RWPE1 (cell line): ENCODE measurements at places on chromosomes 6 and 20.

DNA sequence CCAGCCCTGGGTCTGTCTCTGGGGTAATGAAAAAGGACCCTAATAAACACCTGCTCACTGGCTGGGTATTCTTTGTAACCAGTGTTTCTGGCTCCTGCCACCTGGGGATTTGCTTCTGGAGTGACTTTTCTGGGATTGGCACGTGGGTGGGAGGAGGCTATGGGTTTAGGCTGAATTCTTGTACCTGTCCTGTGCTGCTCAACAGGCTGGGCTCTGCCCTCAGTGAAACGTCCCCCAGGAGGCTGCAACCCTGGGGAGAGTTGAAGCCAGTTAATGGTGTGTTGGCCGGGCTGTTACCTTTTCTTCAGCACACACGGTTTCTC, 6.8 kb downstream of the NPBWR2 start:
- no peak for DNase-seq

DNA sequence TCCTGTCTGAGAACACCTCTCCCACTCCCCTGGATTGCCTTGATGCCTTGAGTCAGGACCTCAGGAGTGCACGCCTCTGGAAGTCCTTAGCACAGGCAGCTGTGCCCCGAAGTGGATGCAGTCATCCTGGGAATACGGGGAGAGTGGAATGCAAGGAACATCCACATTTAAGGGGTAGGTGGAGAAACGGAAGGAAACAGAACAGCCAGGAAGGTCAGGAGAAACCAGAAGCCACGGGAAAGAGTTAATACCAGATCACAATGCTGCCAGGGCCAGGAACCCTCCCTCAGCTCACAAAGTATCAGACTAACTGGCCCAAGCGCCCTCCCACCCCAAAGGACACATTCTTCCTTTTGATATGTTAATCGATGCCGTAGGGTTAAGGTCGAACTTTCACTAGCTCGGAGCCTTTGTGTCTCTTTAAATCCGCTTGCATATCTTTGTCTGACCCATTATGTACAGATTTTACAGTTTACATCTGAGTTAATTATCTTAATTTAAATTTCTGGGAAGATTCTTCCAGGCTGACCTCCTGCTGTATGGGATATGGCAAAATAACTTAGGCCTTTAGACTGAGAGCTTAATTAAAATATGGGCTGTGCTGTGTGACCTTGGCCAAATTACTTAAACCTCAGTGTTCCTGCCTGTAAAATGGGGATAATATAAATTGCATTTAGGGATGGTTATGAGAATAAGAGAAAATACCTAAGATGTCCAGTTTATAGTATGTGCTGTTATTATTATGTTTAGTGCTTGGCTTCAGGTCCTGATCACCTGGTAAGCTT, 24.0 kb upstream of the CCND3 start:
- no peak for DNase-seq

DNA sequence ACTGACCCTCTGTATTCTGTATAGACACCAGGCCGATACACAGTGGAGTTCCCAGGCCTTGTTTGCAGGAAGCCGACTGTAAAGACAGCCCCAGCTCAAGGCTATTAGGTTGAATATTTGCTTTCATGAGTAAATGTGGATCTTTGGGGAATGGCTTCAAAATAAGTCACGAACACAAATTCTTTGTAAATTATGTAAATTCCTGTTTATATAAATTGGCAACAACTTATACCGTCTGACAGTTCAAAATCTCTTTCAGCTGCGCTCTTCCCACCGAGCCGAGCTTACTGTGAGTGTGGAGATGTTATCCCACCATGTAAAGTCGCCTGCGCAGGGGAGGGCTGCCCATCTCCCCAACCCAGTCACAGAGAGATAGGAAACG, 24.7 kb downstream of the EDN3 start:
- DNase-seq: no peak

GRCh38 chr6:81792826-81793225, 40.3 kb upstream of the TENT5A start:
- DNase-seq: no peak

GRCh38 chr6:74607468-74607867, 598.4 kb downstream of the COL12A1 start:
- no peak for DNase-seq

DNA sequence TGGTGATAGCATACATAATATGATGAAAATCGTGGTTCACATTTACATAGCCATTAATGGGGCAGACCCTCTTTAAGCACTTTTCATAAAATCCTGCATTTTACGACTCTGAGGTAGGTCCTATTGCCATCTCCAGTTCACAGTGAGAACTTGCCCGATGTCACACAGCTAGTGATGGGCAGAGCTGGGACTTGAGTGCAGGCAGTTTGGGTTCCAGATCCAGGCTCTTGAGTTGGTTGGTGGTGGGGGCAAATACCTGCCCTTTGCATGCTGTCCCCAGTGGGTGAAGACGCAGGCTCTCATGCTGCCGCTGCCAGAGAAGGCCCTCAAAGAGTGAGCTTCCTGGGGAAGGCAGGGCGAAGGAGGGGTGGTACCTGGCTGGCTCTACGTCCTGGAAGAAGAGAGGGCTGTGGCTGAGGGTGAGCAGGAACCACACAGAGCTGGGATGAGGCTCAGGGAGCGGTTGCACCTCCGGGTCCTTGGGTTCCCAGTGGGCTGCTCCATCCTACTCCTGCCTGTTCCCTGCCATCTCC, 6.1 kb upstream of the BAK1 start:
- no peak for DNase-seq

DNA sequence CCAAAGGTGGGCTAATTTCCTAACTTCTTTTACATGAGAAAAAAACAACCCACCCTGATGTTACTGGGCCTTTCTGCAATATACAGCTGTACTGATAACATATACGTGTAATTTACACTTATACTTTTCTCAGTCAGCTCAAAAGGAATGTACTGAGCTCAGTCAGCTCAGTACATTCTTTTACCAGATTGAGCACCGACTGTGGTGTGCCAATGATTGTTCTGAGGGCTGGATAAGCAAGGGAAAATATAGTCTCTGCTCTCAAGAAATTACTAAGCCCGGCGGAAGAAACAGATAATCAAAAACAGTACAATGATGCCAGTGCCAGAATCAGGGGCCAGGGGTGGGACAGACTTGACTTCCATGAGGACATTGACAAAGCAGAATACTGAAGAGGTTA, 10.0 kb upstream of the BLOC1S5 start:
- DNase-seq: no peak

DNA sequence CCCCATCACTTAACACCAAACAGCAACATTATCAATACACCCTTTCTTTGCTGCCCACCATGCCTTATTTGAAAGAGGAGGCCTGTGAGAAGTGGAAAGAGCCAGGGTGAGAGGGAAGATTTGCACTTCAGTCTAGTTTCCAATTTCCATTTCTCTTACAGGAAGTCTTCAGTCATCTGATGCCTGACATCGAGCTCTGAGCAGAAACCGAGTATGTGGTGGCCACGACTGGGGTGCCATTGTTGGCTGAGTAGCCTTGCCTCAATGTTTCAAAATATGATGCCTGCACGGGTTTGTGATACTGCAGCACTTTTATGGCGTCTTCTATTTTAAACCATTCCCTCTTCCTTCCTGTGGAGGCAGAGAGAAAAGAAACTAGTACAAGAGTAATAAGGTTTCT, 39.8 kb upstream of the SMIM29 start:
- DNase-seq: no peak

DNA sequence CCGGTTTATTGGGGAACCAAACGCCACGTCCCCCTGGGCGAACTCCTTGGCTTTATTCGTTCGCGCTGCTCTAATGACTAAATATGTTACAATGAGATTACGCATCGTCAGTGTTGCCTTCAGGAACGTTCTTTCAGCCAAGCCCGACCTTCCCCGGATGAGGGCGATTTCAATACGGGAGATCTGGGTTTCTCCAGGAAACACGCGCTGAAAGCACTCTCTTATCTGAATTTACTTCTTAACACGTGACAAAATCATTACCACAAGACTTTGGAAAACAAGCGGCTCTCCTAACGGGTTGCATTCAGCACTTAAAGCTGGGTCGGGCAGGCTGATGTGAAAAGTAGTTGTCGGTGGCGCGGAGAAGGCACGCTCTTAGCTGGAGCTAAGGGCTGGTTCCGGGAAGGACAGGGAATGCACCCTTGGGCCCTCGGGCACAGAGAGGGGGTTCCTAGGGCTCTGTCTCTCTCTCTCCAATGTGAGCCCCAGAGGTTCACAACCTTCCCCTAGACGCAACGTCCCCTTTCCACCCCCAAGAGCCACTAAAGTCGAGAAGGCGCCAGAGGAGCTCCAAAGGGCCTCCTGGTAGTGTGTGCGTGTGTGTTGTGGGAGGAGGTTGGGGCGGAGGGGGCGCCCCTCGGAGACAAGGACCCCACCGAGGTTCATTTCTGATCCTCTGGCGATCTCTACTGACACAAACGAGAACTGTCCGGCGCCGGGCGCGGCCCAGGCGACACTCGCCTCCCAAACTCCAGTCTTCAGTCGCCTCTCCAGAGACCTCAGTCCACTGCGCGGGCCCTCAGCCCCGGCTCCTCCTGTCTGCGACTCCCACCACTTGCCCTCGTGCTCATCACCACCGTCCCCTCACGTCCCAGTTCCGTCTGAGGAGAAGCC, 7.1 kb upstream of the NKX2-2 start:
- no peak for DNase-seq

DNA sequence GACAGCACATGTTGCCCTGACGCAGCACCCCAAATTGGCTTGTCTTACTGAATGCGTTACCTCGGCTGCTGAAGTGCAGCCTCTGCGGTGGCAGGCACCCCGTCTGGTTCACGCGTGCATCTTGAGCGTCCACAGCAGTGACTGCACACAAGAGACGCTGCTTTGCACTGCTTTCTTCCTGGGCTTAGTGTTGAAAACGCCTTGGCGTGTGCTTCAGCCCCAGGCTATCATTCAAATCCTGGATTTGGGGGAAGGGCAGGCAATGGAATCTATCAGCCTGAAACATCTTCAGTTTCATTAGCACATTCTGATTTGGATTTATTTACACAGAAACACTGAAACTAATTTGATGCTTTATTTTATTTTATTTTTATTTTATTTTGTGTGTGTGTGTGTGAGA, 342.7 kb downstream of the SMOC2 start:
- DNase-seq: no peak

DNA sequence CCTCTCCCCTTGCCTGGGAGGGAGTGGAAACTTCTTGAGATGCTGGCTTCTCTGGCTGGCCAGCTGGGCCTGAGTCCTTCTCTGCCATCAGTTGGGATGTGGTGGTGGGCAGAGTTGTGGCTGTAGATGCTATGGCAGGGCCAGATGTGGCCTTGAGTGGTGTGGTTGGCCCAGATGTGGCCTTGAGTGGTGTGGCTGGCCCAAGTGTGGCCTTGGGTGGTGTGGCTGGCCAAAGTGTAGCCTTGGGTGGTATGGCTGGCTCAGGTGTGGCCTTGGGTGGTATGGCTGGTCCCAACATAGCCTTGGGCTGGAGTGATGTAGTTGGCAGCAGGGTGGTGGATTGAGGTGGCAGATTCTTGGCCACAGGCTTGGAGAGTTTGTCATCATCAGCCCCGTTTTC, 36.7 kb downstream of the C6orf132 start:
- DNase-seq: no peak

- DNase-seq: peak; percentile 84
These were observed 1.1 kb downstream of the TPX2 start for GRCh38 chr20:31740208-31740607.

GRCh38 chr20:59064214-59064722, 21.7 kb upstream of the PRELID3B start:
- DNase-seq: no peak

DNA sequence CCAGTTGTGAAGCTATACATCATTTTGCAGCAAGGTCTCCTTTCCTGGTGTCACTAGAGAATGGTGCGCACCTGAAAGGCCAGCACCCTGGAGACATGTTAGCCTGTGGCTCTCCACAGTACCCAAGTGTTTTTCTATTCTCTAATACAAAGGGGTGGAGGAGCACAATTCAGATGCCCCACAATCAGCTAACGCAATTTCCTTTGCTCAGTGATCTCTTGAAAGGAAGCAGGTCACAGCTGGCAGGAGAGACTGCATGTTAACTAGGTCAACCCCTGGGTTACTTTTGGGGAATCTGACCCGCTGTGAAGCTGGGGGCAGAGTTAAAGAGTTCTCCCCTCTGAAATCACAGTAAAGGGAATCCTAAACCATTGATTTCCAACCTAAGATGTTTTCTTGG, 92.5 kb downstream of the B3GAT2 start:
- DNase-seq: no peak

- DNase-seq: no peak
These were observed 185.6 kb downstream of the ATXN1 start for GRCh38 chr6:16575655-16576054.

DNA sequence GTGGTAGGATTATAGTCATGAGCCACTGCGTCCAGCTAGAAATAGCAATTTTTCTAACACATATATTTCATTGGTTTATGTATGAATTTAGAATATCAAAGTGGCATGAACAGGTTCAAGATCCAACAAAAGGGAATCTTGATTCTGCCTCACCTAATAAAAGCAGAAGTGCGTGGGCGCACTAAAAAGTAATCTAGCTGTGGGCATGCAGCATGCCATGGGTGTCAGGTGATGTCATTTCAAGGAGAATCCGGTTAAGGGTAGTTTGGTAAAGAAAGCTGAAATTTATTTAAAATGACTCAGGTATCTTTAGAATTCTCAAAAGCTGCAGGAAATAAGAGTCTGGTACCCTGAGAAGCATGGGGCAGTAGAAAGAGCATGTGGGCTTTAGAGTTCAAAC, 17.6 kb downstream of the LRRN4 start:
- DNase-seq: no peak

DNA sequence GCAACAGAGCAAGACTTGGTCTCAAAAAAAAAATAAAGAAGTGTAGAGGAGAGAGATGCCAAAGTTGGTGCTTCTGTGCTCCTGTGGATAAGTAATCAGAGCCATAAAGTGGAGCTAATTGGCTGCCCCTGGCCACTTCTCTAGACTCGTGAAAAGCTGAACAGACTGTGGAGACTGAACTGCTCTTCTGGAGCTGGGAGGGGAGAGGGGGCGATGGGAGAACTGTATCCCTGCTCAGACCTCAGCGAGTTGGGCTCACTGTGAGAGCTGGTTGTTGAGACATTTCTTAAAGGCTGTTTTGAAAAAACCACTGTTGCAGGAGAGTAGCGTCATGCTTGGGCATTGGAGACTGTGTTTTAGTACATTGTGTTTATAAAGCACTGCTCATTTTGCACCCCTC, 125.7 kb downstream of the TCP11 start:
- DNase-seq: no peak

DNA sequence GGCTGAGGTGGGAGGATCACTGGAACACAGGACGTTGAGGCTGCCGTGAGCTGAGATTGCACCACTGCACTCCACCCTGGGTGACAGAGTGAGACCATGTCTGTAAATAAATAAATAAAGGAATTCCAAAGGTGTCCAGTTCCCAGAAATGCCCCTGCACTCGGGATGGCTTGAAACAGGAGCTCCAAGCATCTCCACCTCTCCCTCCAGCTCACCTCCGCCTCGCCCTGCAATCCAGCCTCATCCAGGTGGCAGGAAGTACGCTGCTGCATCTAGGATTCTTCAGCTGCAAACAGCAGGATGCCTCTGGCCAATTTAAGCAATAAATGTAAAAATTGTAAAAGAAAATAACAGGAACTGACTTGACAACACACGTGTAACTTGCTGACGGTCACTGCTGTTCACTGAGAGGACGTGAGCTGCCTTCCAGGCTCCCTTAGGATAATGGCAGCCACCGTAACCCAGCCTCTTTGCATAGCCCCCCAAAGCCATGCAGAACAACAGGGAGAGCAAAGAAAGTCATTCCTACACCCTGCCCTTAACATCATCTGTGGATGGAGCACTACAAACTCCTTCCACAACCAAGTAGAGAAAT, 11.4 kb upstream of the GRM4 start:
- no peak for DNase-seq

GRCh38 chr6:46509981-46510510, 18.8 kb upstream of the RCAN2 start:
- no peak for DNase-seq

GRCh38 chr20:11716239-11716944, 201.3 kb upstream of the BTBD3 start:
- DNase-seq: peak; percentile 16

- DNase-seq: peak; percentile 88
These were observed 179.5 kb upstream of the AKAP12 start for GRCh38 chr6:151060096-151060765.
